ENCODE measurements at places on chromosomes 13 and 19. TPM values are rescaled to one million over a fixed set of nuclear protein-coding genes. Genes with fewer than 3 reads are reported as not detected.

The BCAM gene
- 31.2 TPM for total RNA-seq

The KIR2DL1 gene
- total RNA-seq = not detected

The CFAP97D2 gene
- total RNA-seq = not detected

The SHC2 gene
- 9.1 TPM for total RNA-seq

The ODAD3 gene
- not detected for total RNA-seq

The CLEC11A gene
- total RNA-seq = 227 TPM
